Activated naive CD8-positive, alpha-beta T cell treated with anti-CD3 and anti-CD28 coated beads, Interleukin-2, amount 50 U/mL, for 24 hours (primary cell): ENCODE measurements at places on chromosomes 16 and 17.

GRCh38 chr17:49891271-49891670 lies 43.4 kb upstream of the TAC4 start:
- DNase-seq: no peak
- H3K27ac ChIP-seq: no peak overlapping the region
- H3K4me1 ChIP-seq: no peaks in the 10 kb centered on the region

GRCh38 chr16:51225878-51226277 lies 74.8 kb upstream of the SALL1 start:
- H3K4me3 ChIP-seq: no peak overlapping the region
- no peaks in the 10 kb centered on the region for H3K27me3 ChIP-seq
- no peak overlapping the region for H3K27ac ChIP-seq
- H3K36me3 ChIP-seq: no peaks in the 10 kb centered on the region

- no peak for DNase-seq
- peak overlapping the region; percentile 43 for H3K27ac ChIP-seq
- H3K4me3 ChIP-seq: no peak overlapping the region
- H3K4me1 ChIP-seq: peaks cover 36% of the 10 kb centered on the region
Observed at GRCh38 chr17:57852092-57852954, 2.5 kb upstream of the MRPS23 start.

DNA sequence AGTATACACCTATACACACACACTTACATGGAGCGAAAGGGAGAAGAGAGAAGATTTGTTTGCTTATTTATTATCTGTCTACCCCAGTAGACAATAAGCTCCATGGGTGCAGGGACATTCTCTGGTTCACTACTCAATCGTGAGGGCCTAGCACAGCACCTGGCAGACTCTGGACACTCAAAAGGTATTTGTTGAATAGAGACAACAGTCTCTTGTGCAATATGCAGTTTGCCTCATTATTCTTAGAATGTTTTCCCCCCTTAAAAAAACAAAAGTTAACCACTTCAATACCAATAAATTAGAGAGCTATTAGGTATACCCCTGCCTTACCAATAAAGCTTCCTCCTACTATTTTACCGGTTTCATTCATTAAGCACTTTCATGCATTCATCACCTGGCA lies 2.0 kb downstream of the AKAP10 start:
- H3K27me3 ChIP-seq: no peaks in the 10 kb centered on the region
- H3K36me3 ChIP-seq: peaks cover 29% of the 10 kb centered on the region
- DNase-seq: no peak
- peak overlapping the region; percentile 7 for H3K27ac ChIP-seq

DNA sequence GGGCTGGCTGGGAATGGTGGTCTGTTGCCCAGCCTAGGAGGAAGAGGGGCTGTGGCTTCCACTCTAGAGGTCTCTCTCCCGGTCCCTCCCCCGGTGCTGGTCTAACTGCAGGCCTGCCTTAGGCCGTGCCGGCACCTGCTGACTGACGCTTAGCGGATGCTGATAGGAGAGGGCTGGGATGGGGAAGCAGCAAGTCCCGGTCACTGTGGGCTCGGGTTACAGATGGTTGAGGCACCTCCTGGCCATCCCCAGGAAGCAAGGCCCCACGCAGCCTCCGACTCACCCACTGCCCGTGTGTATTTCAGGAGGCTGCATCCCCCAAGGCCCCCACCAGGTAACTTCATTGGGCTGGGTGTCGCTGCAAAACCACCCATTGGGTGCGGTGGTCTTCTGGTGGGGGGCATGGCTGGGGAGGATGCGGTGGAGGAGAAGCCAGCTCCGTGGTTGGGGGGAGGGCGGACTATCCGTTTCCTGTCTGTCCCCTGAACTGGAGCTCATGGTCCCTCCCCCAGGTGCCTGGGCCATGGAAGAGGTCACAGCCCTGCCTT lies 278.9 kb downstream of the SEC14L1 start:
- H3K4me3 ChIP-seq: no peak overlapping the region
- no peaks in the 10 kb centered on the region for H3K36me3 ChIP-seq
- DNase-seq: no peak
- no peaks in the 10 kb centered on the region for H3K27me3 ChIP-seq
- H3K27ac ChIP-seq: no peak overlapping the region

DNA sequence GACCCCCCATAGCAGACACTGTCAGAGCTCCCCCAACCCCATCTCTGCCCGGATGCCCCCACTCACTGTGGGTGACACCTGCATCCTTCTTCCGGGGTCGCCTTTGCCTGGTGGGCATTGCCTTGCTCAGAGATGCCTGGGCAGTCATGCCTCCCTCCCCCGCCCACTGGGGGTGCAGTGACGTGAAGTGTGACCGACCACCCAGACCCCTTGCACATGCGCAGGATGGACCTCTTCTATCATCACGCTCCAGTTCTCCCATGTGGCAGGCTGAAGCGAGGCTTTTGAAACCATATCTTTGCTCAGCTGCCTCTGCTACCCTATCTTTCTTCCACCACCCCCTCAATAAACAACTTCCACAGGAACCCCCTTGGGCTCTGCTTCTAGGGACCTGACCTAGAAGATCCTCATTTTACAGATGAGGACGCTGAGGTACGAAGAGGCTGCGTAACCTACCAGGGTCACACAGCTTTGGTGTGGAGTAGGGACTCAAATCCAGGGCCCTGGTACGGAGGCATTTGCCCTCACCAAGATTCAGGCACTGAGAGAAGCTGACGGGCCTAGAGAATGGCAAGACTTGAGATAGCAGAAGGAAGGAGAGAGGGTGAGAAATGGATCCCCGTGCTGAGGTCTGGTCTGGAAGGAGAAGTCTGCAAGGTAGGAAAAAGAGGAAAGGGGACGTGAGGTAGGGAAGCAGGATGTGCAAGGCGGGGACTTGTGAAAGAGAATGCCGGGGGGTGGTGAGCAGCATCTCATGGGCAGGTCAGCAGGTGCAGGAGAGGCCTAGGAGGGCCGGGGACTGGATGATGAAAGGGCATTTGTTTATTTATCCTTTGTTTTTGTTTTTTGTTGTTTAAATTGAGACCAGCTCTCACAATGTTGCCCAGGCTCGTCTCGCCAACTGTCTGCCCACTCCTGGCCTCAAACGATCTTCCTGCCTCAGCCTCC lies 14.4 kb downstream of the NLRC5 start:
- H3K27me3 ChIP-seq: no peaks in the 10 kb centered on the region
- H3K4me1 ChIP-seq: peaks cover 91% of the 10 kb centered on the region
- H3K36me3 ChIP-seq: peaks cover 47% of the 10 kb centered on the region
- no peak for DNase-seq
- H3K4me3 ChIP-seq: peak overlapping the region; percentile 58

DNA sequence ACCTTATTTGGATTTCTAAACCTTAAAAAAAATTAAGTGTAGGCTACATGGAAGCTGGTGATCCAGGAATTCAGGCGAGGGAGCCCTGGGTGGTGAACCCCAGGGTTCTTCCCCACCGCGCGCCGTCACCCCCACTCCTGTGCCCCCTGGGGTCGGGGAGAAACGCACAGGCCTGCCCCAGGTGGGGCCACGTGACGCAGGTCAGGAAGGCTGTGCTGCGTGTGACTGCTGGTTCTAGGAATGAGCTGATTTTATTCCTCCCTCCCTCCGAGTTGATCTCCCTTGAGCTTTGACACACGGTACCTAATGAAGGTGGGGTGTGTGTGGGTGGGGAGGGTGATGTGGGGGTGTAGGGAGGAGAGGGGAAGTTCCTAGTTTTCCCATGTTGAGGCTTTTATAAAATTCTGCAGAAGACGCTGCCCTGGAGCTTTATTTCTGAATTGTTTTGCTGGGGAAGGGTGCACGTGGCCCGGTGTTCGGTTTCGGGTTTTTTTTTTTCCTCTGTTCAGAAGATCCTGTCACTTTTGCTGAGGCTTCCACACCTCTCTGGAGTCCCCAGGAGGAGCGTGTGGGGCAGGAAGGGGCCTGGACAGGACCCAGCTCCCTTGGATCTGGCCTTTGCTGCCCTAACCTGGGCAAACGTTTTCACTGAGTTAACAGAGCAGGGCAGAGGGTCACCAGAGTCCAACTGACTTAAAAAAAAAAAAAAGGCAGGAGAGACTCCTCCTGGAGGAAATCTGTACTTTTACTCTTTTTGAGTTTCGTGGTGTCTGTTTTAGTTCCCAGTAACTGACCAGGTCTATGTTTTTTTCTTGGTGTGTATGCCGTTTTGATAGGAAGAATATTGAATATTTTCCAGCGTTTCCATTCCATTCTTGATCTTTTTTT lies 55.8 kb upstream of the GSE1 start:
- no peaks in the 10 kb centered on the region for H3K36me3 ChIP-seq
- H3K27me3 ChIP-seq: no peaks in the 10 kb centered on the region
- H3K4me1 ChIP-seq: peaks cover 42% of the 10 kb centered on the region
- DNase-seq: peak; percentile 64
- peak overlapping the region; percentile 89 for H3K4me3 ChIP-seq
